ENCODE measurements at places on chromosomes 11 and 22.
A peak's percentile ranks its signal among the peaks of the same experiment; 100 is the strongest.

GRCh38 chr11:4543561-4543960, 1.4 kb upstream of the OR52M1 start:
- DNase-seq, result no peak

DNA sequence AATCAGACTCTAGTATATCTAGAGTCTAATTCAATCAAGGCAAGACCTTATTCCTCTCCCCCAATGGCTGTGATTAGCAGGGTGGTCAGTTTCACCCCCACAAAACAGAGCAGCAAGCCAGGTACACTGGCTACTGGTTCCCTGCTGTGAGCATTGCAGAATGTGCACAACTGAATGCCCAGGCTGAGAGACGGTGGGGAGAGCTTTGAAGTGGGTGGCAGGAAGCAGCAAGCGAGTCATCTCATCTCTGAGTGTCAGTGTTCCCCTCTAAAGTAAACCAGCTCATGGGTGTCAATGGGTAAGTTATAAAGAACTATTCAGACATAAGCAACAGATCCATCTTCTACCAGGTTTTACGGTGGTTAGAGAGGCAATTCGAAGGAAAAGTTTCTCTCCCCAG, 37.6 kb downstream of the GAB4 start:
- DNase-seq, result no peak

- peak; percentile 5 for DNase-seq
These were observed 3.0 kb upstream of the SEC14L3 start for GRCh38 chr22:30474683-30475424.

DNA sequence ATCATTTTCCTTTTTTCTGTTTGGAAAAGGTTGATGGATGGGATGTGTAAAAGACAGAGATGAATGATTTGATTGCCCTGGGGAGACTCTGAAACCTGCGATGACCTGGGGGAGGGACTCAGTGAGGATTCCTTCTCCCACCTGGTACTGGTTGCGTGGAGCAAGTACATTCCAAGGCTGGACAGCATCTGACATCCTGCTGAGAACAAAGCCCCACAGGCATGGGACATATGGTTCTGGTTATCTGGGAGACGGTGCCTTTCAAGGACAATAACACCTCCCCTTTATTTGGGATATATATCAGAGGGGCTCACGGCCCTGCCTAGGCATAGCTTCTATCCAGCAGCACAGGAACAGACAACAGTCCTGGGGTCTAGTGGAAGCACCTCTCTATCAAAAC, 527.8 kb downstream of the METTL15 start:
- no peak for DNase-seq

- peak; percentile 38 for DNase-seq
These were observed 18.9 kb downstream of the ADM start for GRCh38 chr11:10323793-10324170.

All from choroid plexus epithelial cell (primary cell).